ENCODE measurements at places on chromosomes 13 and 19.

GRCh38 chr13:55816976-55817601 is 1323.6 kb upstream of the PRR20A start:
- no peak for DNase-seq

DNA sequence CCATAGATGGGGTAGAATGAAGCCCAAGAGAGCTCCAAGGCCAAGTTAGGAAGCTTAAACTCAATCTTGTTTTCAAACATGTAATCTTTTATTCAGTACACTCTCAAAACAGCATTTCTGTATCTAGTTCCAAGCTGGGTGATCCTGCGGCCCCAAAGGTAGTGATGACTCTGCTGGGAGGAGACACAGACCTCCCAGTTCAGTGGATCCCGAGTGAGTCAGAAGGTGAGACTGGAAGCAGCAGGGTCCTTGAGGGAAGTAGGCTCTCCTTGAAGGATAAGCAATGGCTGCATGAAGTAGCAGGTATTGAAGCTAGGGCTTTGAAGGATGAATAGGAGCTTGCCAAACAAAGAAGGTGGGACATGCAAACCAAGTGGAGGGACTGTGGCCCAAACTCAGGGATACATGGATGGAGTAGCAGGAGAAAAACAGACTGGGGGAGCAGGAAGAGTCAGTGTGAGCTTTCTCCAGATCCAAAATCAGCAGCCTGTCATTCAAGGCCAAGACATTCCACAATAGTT is 9.6 kb downstream of the TINCR start:
- DNase-seq: no peak

DNA sequence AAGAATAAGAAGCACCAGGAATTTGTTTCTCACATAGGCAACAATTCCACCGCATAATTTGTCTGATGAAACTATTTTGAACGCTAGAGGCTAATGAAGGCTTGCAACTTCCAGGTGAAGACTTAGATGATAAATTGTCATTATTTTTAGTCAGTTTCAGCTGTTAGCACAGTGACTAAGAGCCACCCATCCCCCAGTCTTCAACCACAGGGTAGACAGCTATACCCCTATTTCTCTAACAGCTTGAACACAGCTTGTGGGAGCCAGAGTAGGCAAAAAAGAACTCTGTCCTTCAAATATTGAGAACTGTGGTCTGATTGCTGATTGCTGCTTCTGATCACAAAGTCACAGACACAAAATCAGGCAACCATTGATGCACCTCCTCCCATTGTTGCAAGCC is 1124.8 kb upstream of the PRR20A start:
- DNase-seq: no peak

- DNase-seq: no peak
Measured at GRCh38 chr13:85601526-85601925, 197.7 kb downstream of the SLITRK6 start.

DNA sequence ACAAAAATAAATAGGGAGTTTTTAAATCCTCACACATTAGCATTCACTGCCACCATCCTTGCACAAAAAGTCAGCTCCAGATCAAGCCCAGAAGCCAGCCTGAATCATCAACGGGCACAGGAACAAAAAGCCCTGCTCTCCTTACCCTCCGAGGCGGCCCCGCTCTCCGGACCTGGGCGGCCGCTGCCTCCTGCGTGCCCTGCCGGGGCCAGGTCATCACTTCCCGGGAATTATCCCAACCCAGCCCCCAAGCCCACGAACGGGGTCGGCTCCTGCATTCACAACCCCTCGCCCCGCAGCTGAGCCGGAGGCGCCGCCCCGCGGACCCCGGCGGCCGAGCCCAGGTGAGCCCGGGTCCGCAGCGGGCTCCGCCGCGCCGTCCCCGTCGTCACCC is 754 bp downstream of the DNAJB1 start:
- DNase-seq: no peak

DNA sequence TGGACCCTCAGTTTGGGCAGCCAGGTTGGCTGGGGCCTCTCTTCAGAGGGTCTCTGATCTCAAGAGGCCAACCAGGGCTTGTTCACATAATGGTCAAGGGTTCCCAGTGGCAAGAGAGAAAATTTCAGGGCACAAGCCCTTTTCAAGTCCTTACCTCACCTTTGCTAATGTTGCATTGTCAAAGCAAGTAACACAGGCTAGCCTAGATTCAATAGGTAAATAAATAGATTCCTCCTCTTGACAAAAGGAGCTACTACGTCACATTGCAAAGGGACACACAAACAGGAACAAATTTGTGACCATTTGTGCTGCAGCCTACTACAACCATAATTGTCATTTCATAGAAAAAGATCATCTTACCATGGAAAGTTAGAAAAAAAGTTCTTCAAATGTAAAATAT is 33.9 kb upstream of the FRY start:
- no peak for DNase-seq

DNA sequence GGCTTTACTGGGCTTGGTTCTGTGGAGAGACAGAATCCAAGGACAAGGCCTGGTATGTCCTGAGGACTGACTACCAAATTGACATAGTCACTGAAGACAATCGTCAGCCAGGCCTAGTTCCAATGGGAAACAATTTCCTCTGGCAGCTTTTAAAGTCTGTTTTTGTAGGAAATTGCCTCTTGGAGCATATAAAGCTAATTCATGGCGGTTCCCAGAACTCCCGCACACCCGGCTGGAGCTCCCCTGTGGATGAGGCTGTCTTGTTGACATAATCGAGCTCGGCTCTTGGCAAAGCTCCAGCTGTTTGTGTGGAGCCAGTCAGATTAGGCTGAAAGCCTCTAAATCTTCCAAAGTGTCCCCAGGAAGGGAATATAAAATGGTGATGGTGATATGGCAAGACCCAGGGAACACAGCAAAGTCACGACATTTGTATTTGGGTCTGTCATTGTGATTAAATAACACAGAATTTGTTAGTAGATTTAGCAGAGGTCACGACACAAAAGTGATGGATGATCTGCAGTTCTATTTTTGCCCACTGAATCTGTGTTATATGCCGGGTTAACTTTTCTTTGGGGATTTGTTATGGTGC is 395.0 kb downstream of the PCDH9 start:
- DNase-seq: peak; percentile 55

- no peak for DNase-seq
Measured at GRCh38 chr13:26980099-26981031, 191.2 kb downstream of the USP12 start.

GRCh38 chr19:7427944-7428343 is 60.9 kb downstream of the PEX11G start:
- no peak for DNase-seq

GRCh38 chr13:28376604-28377003 is 118.3 kb downstream of the FLT1 start:
- DNase-seq: no peak

GRCh38 chr13:108056278-108056677 is 159.1 kb downstream of the LIG4 start:
- no peak for DNase-seq

GRCh38 chr13:31236211-31236786 is 36.5 kb downstream of the B3GLCT start:
- DNase-seq: peak; percentile 56

DNA sequence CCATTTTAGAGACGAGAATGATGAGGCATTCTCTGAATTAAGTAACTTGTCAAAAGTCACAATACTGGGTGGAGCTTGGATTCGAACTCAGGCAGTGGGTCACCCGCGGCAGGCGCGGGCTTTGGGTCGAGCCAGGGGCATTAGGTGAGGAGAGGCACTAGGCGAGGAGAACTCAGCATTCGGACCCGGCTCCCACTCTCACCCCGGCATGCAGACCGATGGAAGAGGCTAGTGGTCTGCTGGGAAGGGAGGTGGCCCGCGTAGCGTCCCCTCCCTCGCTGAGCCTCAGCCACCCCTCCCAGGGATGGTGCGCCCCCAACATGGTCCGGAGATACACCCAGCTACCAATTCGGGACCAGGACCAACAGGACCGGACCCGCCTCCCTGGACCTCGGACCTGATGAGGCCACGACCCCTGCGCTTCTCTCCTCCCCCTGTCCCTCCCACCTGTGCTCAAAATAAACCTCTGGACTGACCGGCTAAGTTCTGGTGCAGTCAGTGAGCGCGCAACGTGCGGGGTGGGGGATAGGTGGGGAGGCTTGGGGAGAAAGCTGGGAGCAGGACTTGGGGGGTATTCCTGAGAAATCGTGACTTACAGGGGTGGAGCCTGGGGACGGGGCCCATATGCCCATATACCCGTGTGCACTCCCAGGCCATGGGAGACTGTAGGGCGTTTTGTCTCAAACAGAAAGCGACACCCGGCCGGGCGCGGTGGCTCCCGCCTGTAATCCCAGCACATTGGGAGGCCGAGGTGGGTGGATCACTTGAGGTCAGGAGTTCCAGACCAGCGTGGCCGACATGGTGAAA is 1.3 kb upstream of the SNAPC2 start:
- DNase-seq: no peak

DNA sequence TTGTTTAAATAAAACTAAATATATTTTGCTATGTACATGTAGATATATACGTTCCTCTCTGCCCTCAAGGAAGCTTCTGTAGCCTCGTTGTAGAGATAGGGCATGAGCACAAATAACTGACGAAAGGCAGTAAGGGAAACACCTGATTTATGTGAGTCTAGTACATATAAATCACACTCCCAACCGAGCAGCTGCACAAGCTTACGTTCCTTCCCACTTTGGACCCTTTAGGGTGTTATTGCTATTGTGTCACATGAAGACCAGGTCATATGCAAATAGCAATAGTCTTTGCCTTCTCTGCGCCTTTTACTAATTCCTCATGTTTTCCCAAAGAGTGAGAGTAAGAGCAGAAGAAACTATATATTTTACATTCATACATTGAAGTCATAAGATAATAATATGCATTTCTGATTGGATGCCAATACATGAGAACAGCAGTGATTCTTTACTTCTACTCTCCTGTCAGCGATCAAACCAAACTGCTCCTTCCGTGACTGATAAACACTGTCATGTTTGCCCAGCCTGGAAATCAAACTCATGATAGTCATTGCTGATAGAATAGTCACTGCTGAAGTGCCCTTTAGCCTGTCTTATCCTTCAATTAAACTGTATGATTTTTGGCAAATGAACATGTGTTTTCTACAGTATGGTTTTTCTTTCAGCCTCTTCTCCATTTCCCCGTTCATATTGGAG is 127.2 kb upstream of the MAB21L1 start:
- DNase-seq: no peak

DNA sequence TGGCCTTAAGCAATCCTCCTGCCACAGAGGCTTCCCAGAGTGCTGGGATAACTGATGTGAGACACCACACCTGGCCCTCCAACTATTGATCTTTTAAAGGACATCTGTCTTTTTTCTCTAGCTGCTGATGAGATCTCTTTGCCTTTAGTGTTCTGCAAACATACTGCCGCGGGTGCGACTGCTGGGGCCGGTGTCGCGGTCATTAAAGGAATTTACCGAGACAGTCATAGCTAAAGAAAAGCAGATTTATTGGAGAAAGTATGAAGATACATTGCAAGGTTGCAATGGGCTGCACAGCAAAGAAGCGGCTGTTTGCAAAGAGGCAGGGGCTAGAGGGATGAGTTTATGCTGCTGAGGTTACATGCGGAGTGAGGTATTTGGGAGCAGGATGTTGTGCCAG is 31.2 kb upstream of the LRRC4B start:
- no peak for DNase-seq

DNA sequence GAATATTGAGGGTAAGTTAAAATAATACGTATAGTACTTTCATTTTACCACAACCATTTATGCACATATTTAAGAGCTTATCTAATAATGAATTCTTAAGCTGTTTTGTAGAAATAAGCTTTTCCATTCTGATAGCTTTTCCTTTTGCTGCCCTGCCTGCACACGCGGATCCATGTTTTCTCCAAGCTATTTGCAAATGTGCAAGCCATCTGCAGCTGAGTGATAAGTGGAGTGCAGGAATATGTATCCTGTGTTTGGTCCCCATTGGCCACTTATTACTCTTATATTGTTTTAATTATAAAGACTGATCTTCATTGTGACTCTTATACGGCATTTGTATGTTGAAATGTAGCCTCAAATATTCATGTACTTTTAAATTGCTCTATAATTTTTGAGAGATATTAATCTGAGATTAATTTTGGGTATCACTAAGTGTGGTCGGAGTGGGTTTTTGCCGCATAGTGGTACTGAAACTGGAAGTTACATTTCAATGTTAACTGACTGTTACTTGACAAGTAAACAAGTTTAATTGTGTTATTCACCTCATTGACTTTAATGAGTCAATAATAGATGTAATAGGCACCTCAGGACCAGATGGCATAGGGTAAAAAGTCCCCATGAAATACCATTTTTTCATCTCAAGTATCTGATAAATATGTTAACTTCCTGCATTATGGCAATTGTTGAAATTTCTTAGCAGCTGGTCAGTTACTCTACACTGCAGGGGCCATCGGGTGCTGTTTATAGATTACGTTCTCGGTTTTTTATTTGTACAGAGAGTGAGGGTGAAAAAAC is 1567.4 kb downstream of the EFNB2 start:
- DNase-seq: no peak

DNA sequence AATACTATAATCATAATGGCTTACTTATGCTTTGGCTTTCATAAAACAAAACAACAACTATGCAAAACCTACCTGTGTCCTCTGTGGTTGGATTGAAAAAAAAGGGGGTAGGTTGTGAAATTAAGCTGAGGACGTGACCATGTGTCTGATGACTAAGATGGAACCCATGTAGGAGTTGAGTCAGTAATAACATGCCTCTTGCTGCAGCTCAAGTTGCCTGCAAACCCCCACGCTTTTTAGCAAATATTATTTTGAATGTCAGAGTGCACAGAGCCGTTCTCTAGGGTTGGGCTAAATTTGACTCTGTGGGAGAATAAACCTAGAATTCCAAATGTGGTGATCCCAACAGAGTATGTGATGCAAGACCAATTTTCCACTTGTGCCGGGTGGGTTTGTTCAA is 209.3 kb downstream of the KCNRG start:
- DNase-seq: no peak

GRCh38 chr13:46542833-46543232 is 10.1 kb upstream of the LRCH1 start:
- no peak for DNase-seq

DNA sequence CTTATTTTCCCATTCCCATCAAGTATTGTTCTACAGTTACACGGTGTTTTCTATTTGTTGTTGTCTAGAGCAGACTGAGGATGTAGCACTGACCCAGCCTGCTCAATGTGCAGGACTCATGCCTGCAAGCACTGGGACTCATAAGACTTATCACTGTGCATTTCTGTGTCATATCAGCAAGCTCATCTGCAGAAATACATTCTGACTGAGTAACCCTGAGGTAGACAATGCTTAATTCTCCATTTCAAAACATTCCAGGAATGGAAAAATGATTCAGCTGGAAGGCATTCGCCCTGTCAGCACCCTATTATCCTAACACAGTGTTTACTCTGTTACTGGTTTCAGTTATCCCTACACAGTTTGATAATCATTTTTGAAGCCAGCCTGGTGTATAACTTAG is 2506.4 kb downstream of the PCDH9 start:
- peak; percentile 23 for DNase-seq

GRCh38 chr13:92433963-92434362 is 792.6 kb upstream of the GPC6 start:
- DNase-seq: no peak

Measured in muscle of back (tissue), 13 donors.